Vagina (tissue), 2 donors: ENCODE measurements at places on chromosomes 1 and 21. TPM values are rescaled to one million over a fixed set of nuclear protein-coding genes. Genes with fewer than 3 reads are reported as not detected.

The RHD gene
- not detected for total RNA-seq

The MYBPH gene
- not detected for total RNA-seq

The GSTM4 gene
- total RNA-seq = 36.1 TPM

GRCh38 chr1:25832336-25833037, 12.7 kb downstream of the MTFR1L start:
- no peak for DNase-seq

DNA sequence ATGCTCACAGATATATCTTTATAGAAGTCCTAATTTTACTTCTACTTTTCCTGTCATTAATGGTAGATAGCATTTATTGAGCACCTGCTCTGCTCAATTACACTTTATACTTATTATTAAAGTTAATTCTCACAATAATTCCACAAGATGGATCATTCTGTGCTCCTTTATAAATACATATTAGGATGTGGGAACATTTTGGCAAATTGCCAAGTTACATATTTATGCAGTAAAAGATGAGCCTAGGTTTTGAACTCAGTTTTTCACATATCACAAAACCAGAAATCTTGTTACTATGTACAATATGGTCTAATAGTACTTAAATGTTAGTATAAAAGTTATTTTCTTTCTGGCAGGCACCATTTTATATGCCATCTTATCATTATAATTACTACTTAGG, 895.0 kb upstream of the B3GALT2 start:
- DNase-seq = no peak

GRCh38 chr1:214983126-214983869, 99.2 kb upstream of the KCNK2 start:
- no peak for DNase-seq
